ENCODE measurements at places on chromosomes 3 and 15. TPM values are rescaled to one million over a fixed set of nuclear protein-coding genes. Genes with fewer than 3 reads are reported as not detected.

ACTRT3 gene
- 1.5 TPM for polyA plus RNA-seq

GRCh38 chr3:38347421-38348200 is 1.0 kb downstream of the XYLB start:
- DNase-seq, result no peak

- DNase-seq, result no peak
Observed at GRCh38 chr3:120057626-120058025, 36.6 kb downstream of the GSK3B start.

GRCh38 chr15:79028411-79028964 is 62.1 kb downstream of the RASGRF1 start:
- DNase-seq, result no peak

- DNase-seq, result no peak
Observed at GRCh38 chr3:46713898-46714552, 3.6 kb downstream of the PRSS50 start.

SV2B gene
- 1.7 TPM for polyA plus RNA-seq

CRYGS gene
- 21.0 TPM for polyA plus RNA-seq

- no peak for DNase-seq
Observed at GRCh38 chr15:71219101-71219500, 103.8 kb downstream of the THSD4 start.

GRCh38 chr3:67094167-67094566 is 96.1 kb downstream of the KBTBD8 start:
- DNase-seq, result no peak

DNA sequence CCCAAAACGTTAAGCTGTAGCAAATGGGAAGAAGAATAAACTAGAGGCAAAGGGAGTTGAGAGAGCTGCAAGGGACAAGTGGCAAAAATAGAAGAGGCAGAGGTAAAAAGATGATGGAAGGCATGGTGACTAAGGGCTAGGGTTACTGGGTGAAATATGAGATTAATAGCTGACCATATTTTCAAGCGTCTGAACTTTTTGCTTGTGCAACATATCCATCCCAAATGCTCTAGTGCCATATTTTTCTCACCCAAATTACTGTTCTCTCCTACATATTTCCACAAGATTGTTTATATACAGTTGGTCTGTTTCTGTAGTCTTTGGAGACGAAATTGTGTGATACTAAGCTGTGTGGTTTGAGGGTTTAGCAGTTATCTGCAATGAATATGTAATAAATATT is 145.5 kb downstream of the GMNC start:
- DNase-seq, result no peak

GRCh38 chr15:101024706-101025500 is 105.7 kb downstream of the LRRK1 start:
- no peak for DNase-seq

TUSC2 gene
- 27.5 TPM for polyA plus RNA-seq

CHRNB4 gene
- 0.62 TPM for polyA plus RNA-seq

ARPIN gene
- polyA plus RNA-seq, result 7.8 TPM

- DNase-seq, result no peak
Observed at GRCh38 chr15:62338497-62338896, 173.4 kb upstream of the C2CD4B start.

TMEM45A gene
- 22.1 TPM for polyA plus RNA-seq

CADM2 gene
- polyA plus RNA-seq, result 0.14 TPM

FBXW12 gene
- polyA plus RNA-seq, result 0.07 TPM

GRCh38 chr3:114378760-114379159 is 84.9 kb downstream of the TIGIT start:
- DNase-seq, result no peak

All from thymus (tissue), 14 donors.